ENCODE measurements at places on chromosomes 3 and 15. TPM values are rescaled to one million over a fixed set of nuclear protein-coding genes. Genes with fewer than 3 reads are reported as not detected.

OCA2 gene
- not detected for total RNA-seq

DNA sequence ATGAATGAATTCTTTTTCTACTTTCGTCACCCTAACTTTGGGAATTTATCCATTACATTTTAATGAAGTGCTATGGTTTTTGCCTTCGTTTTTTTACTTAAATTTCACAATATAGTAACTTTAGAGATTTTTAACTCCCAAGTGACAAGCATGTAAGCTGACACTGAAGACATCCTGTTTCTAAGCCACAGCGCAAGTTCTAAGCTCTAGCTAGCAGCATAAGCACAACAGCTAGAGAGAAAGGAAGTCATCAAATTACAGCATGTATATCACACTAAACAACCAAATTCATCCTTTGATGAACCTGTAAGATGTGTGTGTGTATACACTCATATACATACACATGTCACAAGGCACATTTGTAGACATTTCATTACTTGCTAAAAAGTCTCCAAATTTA is 119.3 kb downstream of the P3H2 start:
- DNase-seq, result no peak

DNA sequence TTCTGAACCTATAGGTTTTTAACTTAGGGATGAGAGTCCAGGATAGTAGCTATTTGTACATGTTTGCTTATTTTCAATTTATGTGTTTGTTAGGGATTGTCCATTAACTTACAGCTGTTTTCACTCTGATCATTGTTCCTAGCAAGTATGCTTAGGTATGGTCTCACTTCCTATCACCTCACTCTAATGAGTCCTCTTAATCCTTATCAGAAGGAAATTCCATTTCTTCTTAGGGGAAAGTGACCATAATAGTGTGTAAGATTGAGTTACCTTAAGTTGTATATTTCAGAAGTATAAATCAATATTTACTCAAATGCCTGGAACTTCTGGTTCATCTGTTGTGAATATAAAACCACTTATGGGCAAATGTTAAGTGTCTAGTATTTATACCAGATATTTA is 53.0 kb downstream of the PIAS1 start:
- DNase-seq, result no peak

DNA sequence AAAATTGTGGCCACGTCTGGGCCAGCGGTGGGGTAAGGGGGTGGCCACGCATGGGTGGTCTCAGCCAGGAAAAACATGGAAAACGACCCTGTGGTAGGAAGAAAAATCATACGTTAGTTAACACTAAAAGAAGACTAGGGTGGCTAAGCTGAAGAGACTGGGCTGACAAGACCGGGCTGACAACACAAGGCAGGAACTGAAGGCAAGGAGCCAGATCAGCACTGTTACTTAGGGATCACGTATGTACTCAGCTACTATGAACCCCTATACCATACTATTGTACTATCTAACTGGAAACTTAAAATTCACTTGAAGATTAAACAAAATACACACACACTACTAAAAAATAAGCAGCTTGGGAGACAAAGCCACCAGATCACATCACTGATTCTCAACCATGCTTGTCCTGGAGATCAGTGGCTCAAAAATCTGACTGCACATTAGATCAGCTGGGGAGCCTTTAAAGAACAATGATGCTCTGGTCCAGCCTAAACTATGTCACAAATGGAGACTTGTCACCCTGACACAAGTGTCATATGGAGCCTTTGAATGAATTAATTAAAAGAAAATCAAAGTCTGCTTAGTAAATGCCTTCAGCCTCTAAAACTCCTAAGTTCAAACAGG is 442.2 kb downstream of the SHQ1 start:
- peak; percentile 11 for DNase-seq

GRCh38 chr3:65706301-65706700 is 332.4 kb downstream of the MAGI1 start:
- DNase-seq, result no peak

IMPG2 gene
- total RNA-seq, result 0.39 TPM

LRRIQ4 gene
- total RNA-seq, result not detected

TRAT1 gene
- not detected for total RNA-seq

GRCh38 chr3:141796081-141796888 is 33.1 kb downstream of the GRK7 start:
- DNase-seq, result no peak

ROBO1 gene
- total RNA-seq, result 5.1 TPM

LHFPL4 gene
- total RNA-seq, result not detected

DNA sequence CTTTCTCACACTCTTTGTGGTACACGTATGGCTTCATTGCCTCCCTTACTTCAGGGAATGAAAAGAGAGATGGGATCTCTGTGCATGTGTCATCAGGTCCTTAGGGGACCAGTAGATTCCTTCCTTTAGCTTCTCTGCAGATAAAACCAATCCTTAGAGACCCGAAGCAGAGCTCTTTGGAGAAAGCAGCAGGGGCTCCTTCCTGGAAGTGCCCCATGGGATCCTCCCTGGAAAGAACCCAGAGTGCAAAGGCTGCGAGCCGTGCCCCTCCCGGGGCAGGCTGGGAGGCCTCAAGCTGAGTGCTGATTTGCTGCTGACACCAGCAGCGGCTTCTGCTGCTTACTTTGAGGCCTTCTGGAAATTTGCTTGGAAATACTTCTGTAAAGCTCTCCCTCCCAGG is 328.6 kb upstream of the RGMA start:
- DNase-seq, result peak; percentile 83

DNA sequence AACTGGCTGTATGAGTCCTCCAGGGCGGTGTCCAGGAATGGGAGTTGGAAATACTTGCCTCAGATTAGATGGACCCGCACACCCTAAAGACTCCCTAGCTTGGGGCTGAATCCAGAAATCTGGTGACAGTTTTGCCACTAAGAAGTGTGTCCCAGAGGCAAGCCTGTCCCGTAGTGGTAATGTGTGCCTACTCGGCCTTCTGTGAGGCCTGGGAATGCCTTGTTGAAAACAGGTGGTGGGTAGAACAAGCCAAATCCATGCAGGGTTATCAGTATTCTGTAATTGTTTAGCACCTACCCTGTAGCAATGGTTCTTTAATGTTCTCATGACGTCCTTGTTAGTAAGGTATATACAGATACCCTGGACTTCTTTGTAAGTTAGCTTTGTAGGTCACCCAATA is 1.6 kb downstream of the C3orf52 start:
- no peak for DNase-seq

DNA sequence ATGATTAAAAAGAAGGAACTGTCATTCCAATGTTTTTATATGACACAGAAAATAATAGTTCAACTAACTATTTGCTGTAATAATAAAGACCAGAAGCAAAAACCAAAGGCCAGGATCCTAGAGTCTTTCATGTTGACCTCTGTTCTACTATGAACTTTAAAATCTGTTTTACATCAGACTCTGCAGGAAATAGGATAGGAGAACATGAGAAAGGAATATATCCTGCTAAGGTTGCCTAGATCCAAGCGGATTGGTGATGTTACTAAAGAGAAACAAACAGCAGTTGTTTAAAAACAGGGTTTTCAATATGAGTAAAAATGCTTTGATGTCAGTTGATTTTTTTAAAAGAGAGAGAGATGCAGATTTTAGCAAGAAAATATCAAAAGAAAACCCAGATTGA is 549.6 kb downstream of the ZIC1 start:
- DNase-seq, result no peak

TGM5 gene
- total RNA-seq, result not detected

CCNB2 gene
- total RNA-seq, result 0.17 TPM

EFCC1 gene
- total RNA-seq, result 3.3 TPM

GRCh38 chr3:196458063-196458462 is 25.8 kb upstream of the UBXN7 start:
- no peak for DNase-seq

- DNase-seq, result no peak
Observed at GRCh38 chr3:112042842-112043280, 8.3 kb downstream of the TMPRSS7 start.

DNA sequence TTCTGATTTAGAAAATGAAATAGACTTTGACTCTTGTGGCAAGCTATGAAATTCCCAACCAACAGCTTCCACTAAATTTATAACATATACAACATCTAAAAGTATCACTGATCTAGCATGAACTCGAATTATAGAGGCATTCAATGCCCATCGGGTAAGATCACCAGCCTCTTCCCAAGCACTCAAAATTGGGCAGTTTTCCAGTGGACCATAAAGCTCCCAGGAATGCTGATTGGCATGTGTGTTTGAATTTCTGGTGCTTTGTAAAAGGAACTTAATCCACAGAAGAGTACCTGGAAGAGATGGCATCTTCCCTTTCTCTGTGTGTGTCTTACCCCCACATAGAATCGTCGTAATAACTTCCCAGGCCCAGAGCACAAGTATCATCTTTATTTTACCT is 10.0 kb downstream of the LRTM1 start:
- no peak for DNase-seq

DNA sequence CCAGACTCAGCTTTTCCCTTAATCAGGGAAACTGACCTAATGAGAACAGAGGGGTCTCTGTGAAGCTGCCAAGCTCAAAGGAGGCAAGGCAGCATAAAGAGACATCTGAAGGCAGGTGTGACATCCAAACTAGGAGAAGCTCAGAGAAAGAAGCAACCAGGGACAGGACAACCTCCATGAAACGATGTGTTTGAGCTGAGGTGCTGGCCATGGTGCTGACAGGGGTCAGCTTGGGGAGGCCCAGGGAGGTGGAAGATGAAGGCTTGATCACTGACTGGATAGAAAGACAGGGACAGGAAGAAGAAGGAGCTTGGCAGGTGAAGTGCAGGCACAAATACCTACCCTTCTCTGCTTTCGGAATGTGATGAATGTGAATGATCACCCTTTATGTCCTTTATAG is 179.5 kb upstream of the NSMCE3 start:
- no peak for DNase-seq

DNA sequence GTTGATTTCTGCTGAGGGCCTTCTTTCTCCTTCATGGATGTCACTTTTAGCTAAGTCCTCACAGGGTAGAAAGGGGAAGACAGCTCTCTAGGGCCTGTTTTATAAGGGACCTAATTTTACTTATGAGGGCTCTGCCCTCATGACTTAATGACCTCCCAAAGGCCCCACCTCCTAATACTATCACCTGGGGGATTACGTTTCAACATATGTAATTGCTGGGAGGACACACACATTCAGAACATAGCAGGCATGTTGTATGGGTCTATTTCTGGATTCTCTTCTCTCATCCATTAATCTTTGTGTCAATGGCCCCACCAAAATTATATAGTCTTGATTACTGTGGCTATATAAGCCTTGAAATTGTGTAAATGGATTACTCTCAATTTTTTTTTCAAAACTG is 255.0 kb downstream of the CLSTN2 start:
- no peak for DNase-seq

- DNase-seq, result no peak
Observed at GRCh38 chr3:190531406-190531805, 17.5 kb downstream of the IL1RAP start.

- no peak for DNase-seq
Observed at GRCh38 chr15:52328680-52329079, 33.1 kb upstream of the MYO5C start.

DNA sequence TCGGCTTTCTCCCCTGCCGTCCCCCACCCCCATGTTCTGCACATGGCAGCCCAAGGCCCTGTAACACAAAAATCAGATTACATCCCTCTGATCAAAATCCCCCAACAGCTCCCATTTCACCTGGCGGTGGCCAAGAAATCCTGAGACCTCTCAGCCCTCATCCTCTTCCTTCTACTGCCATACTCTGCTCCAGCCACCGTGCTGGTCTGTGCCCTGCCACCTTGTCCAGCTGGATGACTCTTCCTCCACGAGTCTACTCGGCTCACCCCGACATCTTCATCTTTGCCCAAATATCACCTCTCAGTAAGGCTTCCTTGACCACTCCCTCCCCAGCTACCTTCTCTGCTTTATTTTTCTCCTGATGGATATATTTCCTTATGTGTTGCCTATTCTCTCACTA is 3.1 kb downstream of the CCDC51 start:
- DNase-seq, result no peak

GOLGA8T gene
- total RNA-seq, result not detected

DNA sequence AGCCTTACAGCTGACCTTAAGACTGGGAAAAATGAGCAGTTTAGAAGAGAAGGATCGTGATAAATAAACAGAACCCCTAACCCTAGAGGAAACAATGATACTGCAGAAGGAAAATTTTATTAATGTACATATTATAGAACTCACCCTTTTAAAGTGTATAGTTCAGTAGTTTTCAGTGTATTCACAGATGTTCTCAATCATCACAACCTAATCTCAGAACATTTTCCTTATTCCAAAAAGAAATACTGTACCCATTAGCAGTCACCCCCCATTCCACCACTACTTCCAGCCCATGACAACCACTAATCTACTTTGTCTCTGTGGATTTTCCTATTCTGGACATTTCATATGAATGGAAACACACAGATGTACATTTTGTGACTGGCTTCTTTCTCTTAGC is 90.2 kb upstream of the AGTR1 start:
- no peak for DNase-seq

ZNF385D gene
- total RNA-seq, result 11.4 TPM

DNA sequence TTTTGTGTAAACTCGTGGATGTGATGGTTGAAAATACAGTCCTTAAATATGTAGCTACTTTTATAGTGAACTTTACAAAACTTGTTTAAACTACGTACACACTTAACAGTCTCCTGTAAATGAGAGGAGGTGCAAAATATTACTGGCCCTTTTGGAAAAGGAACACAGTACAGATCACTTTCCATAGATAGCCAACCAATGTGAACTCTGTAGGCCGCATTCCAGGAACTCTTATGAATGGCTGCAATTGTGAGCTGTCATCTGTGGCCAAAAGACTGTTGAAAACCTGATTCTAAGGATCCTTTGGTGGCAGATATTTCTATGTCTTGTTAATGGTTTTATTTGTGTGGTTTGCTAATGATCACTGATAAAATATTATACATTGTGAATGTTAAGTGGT is 6.2 kb downstream of the TSC22D2 start:
- DNase-seq, result peak; percentile 44

DNA sequence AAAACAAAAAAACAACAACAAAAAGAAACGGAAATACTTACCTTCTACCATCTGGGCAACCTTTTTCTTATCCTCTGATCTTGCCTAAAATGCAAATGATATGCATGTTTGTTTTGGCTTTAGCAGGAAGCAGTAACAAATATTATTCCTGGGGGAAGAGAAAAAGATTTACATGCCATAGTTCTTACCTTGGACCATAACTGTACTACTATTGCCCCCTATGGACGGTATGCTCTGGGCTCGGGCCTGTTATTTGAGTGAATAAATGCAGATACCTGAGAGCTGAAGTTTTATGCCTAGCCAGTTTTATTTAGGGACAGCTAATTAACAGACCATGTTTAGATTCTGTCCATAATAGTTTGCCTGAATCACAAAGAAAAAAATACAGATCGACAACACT is 12.6 kb upstream of the STARD5 start:
- DNase-seq, result no peak

- DNase-seq, result no peak
Observed at GRCh38 chr15:99427668-99428361, 138.0 kb upstream of the MEF2A start.

DNA sequence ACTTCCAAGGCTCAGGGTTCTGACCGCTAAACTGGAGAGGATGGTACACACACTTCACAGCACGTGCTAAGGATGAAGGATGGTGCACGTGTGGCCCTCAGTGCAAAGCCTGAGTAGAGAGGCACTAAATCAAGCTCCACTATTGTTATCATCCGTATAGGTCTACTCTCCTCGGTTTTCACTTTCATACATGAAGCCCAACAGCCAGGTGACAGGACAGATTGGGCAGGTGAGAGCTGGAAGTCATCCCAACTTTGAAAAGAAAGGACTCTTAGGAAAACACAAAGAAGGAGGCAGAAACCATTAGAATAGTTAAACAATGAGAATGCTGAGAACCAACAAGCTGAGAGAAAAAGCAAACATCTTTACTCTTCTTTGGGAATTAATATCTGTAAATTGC is 21.1 kb downstream of the MAGI1 start:
- DNase-seq, result no peak
